ENCODE measurements at places on chromosomes 4 and X.

- peak; percentile 1 for DNase-seq
Measured at GRCh38 chrX:149871940-149872339, 9.0 kb upstream of the MAGEA8 start.

GRCh38 chr4:7254736-7255487 is 62.6 kb downstream of the SORCS2 start:
- peak; percentile 72 for DNase-seq

DNA sequence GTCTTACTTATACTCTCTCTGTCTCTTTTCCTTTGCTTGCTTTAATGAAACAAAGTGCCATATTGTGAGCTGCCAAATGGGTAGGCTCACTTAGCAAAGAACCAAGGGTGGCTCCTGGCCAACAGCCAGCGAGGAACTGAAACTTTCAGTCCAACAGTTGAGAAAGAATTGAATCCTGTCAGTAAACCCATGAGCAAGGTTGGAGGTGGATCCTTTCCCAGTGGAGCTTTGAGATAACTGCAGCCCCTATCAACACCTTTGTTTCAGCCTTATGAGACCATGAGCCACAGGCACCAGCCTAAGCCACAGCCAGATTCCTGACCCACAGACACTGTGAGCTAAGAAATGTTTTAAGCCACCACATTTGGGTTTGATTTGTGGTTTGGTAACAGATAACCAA is 362.2 kb downstream of the PDGFC start:
- DNase-seq = no peak

DNA sequence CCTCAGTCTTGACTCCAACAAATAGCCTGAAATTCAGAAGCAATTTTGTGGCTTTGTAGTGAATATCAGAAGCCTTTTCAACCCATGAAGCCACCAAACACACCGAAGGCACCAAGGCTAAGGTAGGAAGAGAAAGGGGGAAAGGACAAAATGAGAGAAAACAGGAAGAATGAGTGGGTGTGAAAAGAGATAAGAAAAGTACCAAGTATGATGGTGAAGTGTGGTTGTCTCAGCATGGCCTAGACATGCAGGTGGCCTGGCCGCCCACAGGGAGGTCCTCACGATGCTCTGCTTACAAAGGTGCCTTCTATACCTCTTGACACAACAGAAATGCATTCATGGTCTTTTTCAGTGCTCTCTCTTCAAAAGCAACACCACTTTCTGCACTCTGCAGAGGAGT is 34.9 kb downstream of the ACSL1 start:
- no peak for DNase-seq

- DNase-seq = no peak
Measured at GRCh38 chrX:147680251-147680650, 231.5 kb upstream of the FMR1 start.

DNA sequence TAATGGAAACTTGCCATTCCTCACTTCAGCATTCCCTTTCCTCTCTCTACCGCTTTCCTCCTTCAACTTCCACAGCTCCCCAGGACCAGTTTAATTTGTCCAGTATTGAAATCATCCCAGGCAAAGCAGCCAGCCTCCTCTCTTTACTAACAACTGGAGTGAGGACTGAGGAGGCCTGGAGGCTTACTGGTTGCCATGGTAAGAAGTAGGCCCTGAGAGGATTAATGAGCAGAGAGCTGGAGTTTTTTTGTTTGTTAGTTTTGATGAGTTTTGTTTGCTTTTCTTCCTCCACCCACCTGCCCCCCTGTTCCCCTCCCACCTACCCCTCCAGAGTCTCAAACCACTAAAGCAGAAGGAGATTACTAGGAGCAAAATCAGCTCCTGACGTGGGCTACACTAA is 29.5 kb upstream of the PLP1 start:
- DNase-seq = no peak

DNA sequence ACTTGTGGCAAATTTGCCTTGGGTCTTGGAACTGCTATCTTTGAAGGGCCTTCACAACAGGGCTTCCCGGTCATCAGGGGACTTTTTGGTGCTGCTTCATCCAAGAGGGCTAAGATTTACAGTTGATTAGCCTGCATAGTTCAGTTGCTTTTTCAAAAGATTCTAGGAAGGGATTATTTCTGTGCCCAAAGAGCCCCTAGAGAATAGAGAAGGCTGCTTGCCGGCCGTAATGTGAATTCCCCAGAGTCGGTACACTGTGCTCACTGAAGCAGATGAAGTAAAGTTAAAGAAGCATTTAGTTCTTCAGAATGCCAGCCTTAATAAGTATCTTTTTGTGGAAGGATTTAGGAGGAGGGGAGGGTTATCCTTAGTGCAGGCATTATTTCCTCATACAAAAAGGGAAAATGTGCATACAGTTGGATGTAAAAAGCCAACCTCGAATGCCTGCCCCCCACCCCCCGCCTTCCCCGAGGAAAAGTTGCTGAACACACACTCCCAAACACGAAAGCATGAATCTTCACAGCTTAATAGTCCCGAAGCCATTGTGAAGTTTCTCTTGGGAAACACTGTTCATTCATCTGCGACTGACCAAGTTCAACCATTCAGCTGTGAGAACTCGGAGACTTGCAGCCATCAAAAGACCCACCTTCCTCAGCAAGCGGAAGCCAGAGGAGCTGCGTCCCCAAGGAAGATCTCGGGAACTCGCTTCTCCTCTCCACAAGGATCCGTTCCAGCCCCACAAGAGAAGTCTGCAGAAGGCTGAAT is 47.6 kb downstream of the ANOS1 start:
- DNase-seq = no peak

GRCh38 chr4:145956288-145956890 is 17.8 kb upstream of the ZNF827 start:
- peak; percentile 56 for DNase-seq

- peak; percentile 18 for DNase-seq
Measured at GRCh38 chr4:41475402-41475801, 62.6 kb upstream of the LIMCH1 start.

DNA sequence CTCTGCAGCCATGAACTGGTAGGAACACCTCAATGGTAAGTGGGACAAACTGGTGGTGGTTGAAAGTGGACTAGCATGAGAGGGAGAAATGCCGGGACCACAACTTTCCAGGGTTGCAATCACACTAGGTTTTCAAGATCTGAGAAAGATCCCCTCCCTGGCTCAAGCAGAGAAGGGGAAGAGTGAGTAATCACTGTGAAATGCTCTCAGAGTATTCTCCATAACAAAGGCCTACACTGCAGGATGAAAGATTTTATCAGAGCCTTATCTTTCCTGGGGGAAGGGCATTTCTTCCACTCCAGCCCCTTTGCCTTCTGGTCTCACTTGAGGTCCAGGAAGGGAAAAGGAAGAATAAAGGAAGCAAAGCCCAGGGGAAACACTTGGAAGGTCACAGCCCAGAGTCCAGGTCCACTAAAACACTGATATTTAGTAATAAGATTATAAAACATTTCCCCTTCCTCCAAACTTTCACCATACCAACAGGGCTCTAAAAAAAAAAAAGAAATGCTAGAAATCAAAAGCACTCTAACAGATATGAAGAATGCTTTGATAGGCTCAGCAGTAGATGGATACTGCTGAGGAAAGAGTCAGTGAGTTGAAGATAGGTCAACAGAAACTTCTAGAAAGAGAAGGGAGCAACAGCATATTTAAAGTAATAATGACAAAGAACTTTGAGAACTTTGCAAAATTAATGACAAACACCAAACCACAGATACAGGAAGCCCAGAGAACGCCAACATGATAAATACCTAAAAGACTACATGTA is 95.9 kb downstream of the WDFY3 start:
- peak; percentile 67 for DNase-seq

- DNase-seq = no peak
Measured at GRCh38 chr4:39542611-39543012, 15.4 kb upstream of the UGDH start.

- DNase-seq = no peak
Measured at GRCh38 chrX:112470551-112470950, 209.2 kb downstream of the LHFPL1 start.

DNA sequence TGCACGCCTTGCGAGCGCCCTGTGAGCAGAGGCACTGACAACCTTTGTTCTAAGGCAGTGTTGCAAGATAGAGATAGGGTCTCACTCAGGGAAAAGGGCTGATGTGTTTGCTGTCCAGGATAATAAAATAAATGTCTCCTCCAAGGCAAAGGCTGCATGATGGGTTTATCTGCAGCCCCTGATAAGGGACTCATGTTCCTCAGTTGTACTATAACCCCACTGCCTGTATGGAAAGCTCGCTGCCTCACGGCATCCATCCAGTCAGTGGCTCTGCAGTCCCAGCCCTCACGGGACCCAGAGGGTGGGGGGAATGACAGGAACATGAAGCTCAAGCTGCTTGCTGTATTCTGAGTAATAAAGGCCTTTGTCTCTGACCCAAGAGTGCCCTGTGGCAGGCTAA is 22.6 kb downstream of the BCLAF3 start:
- no peak for DNase-seq

DNA sequence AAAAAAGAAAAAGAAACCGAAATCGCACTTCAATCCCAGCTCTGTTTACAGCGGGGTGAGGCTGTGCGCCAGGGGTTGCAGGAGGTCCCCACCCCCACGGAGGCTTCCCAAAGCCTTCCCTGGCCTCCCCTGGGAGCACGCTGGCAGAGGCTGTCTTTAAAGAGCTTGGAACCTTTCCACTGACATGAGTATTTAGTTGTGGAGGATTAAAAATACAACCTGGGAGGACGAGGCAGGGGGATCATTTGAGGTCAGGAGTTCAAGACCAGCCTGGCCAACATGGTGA is 69.1 kb downstream of the PPP2R2C start:
- DNase-seq = peak; percentile 6

- peak; percentile 80 for DNase-seq
Measured at GRCh38 chrX:130245441-130245840, 23.3 kb downstream of the ZNF280C start.

DNA sequence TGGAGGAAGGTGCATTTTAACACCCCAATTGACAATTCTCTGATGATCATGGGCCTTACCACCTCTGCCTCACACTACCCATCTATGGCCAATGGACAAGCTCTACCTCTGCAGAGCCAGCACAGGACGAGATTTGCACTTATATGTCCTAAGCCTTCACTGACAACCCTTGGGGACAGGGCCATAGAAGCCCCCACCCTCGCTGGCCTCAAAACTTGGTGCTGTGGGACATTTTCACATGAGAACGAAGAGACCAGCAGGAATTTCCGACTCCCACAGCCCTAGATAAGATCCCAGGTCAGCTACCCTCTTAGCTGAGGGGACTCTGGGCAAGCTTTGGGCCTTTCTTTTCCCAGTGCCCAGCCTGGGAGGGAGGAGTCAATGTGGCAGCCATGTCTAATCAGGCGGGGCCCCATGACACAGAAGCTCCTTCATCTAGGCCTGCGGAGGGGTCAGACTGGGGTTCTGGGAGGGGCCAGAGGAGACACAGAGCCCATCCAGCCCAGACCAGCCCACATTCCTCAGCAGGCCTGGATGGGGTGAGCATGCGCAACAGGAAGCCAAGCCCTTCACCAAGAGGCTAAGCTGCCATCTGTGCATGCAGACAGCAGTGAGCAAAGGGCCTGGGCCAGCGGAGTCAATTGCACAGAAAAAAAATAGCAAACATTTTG is 12.1 kb downstream of the PJA1 start:
- peak; percentile 71 for DNase-seq

GRCh38 chr4:83644677-83645659 is 109.1 kb downstream of the GPAT3 start:
- peak; percentile 56 for DNase-seq

DNA sequence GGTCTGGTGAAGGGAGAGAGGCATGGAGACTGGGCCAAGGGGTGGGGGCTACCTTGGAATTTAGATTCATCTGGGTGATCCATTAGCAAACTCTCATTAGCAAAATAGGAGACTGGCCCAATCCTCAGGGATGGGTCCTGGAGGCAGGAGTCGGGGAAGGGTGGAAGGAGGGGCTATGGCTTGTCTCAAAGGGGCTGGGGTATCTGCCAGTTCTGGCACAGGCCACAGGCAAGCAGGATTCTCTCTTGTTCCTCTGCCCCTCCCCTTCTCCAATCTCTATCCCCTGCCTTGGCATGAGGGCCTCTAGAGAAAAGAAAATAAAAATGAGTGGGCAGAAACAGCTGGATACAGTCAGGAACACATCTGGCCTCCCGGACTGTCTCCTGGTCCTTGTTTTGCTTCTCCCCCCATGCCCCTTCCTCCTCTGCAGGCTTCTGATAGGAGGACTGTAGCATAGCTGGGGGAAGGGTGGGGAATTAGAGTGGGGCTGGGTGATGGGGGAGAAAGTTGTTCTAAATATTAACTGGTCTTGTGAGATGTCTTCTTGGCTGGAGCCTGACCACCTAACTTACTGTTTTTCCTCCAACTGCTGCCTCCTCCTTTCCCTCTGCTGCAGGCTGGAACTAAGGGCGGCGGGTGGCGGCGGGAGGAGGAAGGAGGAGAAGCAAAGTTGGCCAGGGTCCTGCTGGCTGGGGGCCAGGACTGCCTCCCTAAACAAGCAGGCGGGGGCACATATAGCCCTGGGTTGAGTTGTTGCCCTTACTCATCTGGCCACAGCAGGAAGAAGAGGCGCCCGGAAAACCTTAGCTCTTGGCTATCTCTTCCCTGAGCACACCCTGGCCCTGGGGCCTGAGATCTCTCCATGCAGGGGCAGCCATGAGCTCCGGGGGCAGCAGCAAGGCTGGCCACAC is 53.3 kb upstream of the LAS1L start:
- DNase-seq = peak; percentile 69

DNA sequence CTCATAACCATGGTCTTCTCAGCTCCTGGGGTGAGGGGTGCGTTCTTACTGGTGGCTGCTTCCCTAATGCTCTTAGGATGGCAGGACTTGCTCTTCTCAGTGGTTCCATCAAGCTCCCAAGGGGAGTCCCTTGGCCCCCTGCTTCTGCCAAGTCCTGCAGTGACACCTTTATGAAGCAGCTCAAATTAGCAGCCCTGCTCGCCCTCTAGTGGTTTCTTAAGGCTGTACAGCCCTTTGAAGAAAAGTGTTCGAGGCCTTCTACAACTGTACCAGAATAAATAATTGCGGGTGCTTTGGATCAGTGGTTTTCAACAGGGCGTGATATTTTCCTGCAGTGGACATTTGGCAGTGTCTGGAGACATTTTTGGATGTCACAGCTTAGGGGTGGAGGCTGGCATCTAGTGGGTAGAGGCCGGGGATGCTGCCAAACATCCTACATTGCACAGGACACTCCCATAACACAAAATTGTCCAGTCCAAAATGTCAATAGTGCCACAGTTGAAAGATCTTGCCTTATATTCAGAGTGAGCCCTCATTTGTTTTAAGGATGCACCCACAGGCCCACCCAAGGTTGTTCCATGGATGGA is 204.7 kb upstream of the S100G start:
- peak; percentile 39 for DNase-seq

DNA sequence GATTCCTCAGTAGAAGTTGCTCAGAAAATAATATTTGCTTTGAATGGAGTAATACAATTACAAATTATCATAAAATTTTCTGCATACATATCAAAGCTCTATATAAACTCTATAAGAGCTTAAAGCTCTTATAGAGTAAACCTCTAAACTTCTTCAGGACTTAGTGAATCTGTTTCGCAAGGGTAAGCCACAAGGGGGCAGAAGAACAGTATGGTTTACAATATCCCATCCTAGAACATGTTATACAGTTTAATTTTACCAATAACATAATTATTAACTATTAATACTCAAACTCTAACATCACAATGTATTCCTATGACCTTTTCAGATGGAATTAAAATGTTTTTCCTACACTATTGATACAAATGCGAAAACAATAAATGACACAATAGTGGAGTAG is 33.8 kb upstream of the SPANXN1 start:
- no peak for DNase-seq

All from fibroblast of skin of scalp (primary cell).